ENCODE measurements at places on chromosomes 2 and 18. TPM values are rescaled to one million over a fixed set of nuclear protein-coding genes. Genes with fewer than 3 reads are reported as not detected.

Gene KHK
- total RNA-seq, result 0.32 TPM

Gene BMP10
- not detected for total RNA-seq

Gene ACMSD
- total RNA-seq, result not detected

Gene DCTN1
- total RNA-seq, result 256 TPM

Gene AQP12B
- not detected for total RNA-seq

Gene TRIM43B
- not detected for total RNA-seq

Gene PUS10
- 5.2 TPM for total RNA-seq

Gene IL18R1
- 1.0 TPM for total RNA-seq

Gene LRP2
- total RNA-seq, result not detected

Gene VAMP5
- total RNA-seq, result 32.5 TPM

Gene PTPRN
- 7.2 TPM for total RNA-seq

Gene SLC5A7
- not detected for total RNA-seq

Gene C2orf81
- 1.4 TPM for total RNA-seq

Gene SATB2
- total RNA-seq, result 42.9 TPM

Gene DSC3
- 0.09 TPM for total RNA-seq

Gene TRIM54
- 0.09 TPM for total RNA-seq

Gene RAPGEF4
- 1.9 TPM for total RNA-seq

Gene NAB1
- total RNA-seq, result 49.8 TPM

Gene SEMA4C
- total RNA-seq, result 13.4 TPM

Gene KIF1A
- under 0.01 TPM for total RNA-seq

Gene PIKFYVE
- total RNA-seq, result 27.1 TPM

Gene CYP26B1
- total RNA-seq, result 0.52 TPM

Gene CCDC142
- total RNA-seq, result 15.9 TPM

Gene TGFA
- not detected for total RNA-seq

Gene SIX3
- not detected for total RNA-seq

Gene CD8A
- not detected for total RNA-seq

All from bronchial smooth muscle cell (primary cell).